ENCODE measurements at places on chromosomes 16 and 17.
A peak's percentile ranks its signal among the peaks of the same experiment; 100 is the strongest.

GRCh38 chr17:58364270-58364942, 12.4 kb upstream of the SUPT4H1 start:
- DNase-seq: no peak

DNA sequence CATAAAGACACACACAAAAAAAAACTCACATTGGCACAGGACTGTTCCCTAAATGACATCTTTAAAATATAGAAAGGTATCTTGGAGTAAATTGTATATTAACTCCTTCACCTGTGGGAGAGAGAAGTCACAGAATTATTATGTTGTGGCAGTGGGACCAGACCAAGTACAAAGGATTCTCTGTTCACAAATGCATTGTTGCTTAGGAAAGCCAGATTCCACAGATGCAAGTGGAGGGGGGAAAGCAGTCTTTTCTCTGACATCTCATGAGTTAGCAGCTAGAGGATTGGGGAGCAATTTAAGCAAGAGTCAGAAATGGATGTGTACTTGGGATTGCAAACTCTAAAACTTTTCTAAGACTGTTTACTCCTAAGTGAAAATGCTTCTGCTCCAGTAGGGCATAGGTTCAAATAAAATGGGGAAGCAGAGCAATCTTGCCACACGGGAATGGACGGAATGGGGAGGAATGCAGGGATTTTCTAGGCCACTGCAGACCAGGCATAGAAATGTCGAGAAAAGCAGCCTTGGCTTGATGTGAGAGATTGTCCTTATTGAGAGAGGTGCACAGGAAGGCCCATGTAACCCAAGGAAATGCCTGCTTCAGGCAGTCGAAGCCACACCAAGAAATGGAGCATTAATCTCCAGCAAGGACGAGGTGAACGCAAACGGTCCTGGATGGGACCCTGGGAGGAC, 4.1 kb upstream of the PMP22 start:
- no peak for DNase-seq

DNA sequence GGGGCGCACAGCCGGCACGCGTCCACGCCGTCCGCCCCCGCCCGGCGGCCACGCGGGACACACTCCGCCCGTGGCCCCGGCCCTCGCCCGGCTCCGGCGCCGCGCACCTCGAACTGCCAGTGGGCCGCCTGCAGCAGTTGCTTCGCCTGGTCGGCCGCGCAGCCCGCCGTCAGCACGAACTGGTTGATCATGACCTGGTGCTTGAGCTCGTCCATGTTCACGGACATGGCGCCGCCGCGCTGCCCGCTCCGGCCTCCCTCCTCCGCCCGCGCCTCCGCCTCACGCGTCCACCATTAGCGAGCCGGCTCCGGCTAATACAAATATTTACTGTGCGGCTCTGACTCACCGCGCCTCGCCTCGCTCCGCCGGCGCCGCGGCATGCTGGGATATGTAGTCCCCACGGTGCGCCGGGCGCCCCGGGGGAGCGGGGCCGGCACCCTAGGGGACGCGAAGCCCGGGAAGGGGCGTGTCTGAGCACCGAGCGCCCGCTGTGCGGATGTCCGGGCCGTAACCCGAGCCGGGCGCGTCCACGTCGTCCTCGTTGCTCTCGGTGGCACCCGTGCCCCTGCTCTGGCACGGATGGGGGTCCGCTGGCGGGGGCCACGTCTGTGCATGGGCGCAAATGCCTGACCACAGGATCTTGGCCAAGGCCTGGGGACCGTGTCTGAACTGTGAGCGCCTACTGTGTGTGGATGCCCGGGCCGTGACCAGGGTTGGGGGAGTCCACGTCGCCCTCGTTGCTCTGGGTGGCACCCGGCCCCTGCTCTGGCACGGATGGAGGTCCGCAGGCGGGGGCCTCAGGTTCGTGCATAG, at the start of gene UBALD1:
Gene UBALD1, minus strand, starts transcription at position 318 of the 813 bp plus-strand sequence. Its CDS starts 91 bp downstream, at position 227.
- peak; percentile 71 for DNase-seq

- DNase-seq: no peak
Observed at GRCh38 chr17:83041305-83041704, 38.1 kb upstream of the METRNL start.

GRCh38 chr17:27452828-27453227, 3.4 kb upstream of the KSR1 start:
- DNase-seq: no peak

GRCh38 chr16:79469999-79470398, 130.5 kb downstream of the MAF start:
- no peak for DNase-seq

DNA sequence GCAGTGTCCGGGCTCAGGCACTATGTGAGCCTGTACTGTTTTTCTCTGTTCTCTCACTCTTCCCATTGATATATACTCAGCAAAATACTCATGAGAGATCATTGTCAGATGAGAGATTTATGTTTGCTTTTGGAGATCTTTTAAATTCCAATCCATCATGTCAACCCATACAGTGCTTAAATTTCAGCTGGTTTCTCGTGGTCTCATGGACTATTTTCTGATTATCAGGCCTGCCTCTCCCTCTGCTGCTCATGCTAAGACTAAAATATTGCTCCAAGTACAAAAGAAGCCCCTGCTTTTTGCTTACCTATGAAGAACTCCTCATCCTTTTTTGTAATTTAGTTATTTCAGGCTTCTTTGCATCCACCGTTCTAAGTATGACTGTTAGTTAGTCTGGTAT, 547.2 kb downstream of the KCNJ2 start:
- no peak for DNase-seq

DNA sequence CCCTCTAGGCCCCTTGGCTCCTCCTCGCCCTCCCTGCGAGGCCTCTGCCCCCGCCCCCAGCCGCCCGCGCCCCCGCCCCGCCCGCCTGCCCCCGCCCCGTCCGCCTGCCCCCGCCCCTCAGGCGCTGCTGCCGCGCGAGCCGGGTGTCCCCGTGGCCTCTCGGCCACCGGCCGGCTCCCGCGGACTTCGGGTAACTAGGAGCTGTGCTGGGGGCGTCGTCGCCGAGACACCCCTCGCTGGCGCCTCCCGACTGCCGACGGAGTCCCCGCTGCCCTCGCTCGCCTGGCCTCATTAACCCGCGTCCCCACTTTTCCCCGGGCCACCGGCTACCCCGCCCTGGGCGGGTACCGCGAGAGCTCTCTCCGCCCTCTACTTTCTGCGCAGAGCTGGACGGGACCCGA, at the start of gene TLCD1:
Gene TLCD1, minus strand, starts transcription at position 8 of the 401 bp plus-strand sequence. CDS start 136 bp downstream, outside the sequence.
- DNase-seq: peak; percentile 79

DNA sequence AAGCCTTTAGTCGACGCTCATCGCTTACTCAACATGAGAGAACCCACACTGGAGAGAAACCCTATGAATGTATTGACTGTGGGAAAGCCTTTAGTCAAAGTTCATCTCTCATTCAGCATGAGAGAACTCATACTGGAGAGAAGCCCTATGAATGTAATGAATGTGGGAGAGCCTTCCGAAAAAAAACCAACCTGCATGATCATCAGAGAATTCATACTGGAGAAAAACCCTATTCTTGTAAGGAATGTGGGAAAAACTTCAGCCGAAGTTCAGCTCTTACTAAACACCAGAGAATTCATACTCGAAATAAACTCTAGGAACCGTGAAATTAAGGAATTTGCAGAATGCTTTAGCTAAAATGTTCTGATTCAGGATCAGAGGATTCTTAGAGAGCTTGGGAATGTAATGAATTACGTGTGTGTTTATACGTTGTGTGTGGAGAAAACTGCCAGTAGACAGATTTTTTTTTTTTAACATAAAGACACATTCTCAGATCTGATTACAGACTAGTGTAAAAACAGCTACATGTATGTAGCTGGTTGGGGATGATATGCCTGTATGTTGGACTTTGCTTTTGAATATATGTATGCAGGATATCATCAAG, 25.4 kb downstream of the ZFP90 start:
- peak; percentile 7 for DNase-seq

GRCh38 chr17:82684228-82684841, 14.2 kb downstream of the RAB40B start:
- no peak for DNase-seq

- no peak for DNase-seq
Observed at GRCh38 chr16:27304881-27305745, 8.7 kb upstream of the IL4R start.

GRCh38 chr17:73759734-73760438, 115.6 kb upstream of the SDK2 start:
- no peak for DNase-seq
